Stimulated activated CD4-positive, alpha-beta T cell treated with anti-CD3 and anti-CD28 coated beads, Interleukin-12 subunit alpha, Interleukin-12 subunit beta, amount 100 ng/mL, for 24 hours (primary cell): ENCODE measurements at places on chromosomes 7 and 10.

DNA sequence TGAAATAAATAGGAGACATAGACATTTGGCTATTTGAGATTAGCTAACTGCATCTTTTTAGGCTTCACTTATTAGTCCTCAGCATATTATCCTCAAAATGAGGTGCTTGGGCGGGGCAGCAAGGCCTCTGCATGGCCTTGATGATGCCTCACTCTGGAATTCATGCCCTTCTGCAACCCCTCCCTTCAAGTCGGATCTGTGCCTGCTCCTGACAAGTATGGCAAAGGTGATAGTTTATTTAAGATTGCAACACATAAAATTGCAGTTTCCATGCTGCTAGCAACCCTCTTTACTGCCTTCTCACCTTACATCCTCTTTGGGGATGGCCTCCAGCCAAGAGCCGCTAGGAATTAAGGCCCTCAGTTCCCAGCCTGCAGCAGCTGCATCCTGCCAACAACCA, 241.3 kb upstream of the ADARB2 start:
- no peak for DNase-seq

DNA sequence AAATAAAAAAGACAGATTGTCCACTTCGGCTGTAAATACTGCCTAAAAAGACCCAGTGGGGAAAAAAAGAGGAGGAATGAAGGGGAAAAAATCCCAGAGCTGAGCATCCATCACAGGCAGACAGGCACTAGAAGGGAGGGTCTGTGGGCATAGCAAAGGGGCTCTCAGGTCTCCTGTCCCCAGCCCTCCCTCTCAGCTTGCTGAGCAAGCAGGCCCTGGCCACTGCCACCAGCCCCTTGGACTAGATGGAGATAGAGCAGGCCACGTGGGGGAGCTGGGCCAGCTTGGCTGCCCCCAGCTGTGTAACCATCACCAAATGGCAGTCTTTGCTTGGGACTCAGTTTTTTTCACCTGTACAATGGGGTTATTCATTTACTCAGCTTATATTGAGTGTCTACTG, 141.6 kb upstream of the UNC5B start:
- no peak for DNase-seq

DNA sequence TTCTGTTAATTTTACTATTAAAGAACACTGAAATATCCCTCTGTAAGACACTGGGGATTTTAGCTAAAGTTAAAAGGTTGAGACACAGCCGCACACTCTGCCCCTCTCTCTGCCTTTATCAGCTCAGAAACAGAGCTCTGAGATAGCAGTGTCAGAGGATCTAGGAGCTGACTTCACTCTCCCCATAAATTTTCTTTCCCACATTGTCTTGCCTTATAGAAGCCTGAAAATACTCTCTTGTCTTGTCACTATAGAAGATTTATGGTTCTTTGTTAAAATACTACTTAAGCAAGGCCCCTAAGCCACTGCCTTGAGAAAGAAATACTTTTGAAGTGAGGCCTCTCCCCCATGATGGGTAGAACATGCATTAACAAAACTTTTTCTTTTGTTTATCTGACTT, 105.7 kb upstream of the C10orf90 start:
- no peak for DNase-seq

- DNase-seq: no peak
Measured at GRCh38 chr7:11177793-11178192, 204.1 kb downstream of the PHF14 start.

DNA sequence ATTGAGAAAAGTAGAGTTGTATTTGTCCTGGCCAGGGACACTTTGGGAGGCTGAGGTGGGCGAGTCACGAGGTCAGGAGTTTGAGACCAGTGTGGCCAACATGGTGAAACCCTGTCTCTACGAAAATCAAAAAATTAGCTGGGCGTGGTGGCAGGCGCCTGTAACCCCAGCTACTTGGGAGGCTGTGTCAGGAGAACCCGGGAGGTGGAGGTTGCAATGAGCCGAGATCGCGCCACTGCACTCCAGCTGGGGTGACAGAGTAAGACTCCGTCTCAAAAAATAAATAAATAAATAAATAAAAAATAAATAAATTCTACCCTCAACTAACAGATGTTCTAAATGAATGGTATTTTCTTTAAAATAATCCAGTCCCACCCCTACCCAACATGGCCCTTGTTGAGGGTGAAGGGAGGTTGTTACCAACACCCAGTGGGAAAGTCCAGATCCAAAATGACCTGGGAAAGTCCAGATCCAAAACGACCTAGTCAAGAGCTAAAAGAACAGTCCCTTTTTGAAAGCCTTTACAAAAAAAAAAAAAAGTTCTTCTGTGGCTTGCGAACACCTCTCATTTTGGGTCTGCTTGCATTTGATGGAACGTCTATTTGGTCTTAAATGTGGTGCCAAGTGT, 16.0 kb downstream of the MXI1 start:
- no peak for DNase-seq

DNA sequence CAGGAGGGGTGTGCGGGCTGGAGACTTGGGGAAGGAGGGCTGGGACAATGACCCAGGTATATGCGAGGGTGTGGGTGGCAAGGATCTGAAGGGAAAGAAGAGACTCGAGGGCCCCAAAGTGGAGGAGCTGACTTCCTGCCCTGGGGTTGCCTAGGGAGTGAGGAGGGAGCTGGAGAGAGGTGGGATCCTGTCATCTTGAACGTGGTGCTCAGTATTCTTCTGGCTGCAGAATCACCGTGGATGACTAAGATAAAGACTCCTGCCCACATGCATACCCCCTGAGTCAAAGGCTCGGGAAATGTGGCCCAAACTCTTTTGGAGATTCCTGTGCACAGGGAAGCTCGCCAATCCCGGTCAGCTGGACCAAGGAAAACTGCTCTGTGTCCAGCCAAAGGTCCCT, 31.2 kb downstream of the COL17A1 start:
- no peak for DNase-seq

GRCh38 chr10:3740157-3740871, 44.7 kb downstream of the KLF6 start:
- no peak for DNase-seq

- DNase-seq: no peak
Measured at GRCh38 chr7:79912213-79912633, 222.4 kb upstream of the GNAI1 start.

DNA sequence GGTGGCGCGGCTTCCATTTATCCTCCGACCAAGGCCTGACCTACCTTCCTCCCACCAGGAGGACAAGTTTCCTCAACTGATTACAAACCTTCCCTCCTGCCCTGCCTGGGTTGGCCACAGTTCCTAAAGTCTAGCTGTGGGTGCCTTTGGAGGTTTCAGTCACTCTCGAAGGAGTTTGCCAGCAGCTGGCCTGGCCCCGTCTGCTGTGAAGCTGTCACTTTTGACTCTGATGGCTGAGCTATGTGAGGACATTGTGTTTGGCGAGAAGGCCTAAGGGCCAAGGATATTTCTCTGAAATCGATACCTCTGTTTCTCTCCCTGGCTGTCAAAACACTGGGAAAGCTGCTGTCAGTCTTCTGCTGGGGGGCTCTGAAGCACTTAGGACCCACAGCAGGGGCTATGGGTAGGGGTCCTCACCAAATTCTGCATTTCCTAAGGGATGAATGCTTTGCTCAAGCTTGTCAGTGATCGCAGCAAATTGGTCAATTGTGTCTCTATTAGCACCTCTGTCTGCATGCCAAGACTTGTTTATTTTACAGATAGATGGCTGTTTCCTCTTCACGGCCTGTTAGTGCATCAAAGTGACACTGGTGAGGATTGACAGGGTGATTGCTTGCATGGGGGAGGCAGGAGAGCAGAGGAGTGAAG, 31.9 kb upstream of the SAMD8 start:
- DNase-seq: no peak

- DNase-seq: no peak
Measured at GRCh38 chr10:12221323-12222298, 25.6 kb downstream of the CDC123 start.

GRCh38 chr10:3196958-3197347, 24.4 kb upstream of the PITRM1 start:
- DNase-seq: no peak

GRCh38 chr10:95539560-95540284, 21.4 kb downstream of the SORBS1 start:
- no peak for DNase-seq

DNA sequence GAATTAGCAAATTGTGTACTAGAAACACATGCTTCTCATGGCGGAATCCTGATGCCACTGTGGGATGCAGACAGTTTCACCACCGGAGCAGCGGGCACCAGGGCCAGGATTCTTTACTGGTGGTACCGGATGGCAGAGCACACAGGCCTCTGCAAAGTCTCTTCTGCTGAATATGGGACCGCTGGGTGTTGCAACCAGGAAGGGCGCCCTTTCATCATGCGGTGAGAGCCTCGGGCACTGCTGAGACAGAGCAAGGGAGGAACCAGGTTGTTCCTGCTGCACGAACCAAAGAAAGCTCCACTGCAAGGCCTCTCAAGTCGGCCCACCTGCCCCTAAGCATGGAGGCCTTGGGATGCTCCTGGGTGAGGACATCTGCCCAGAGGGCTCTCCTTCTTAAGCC, 57.0 kb upstream of the NMT2 start:
- DNase-seq: no peak

- DNase-seq: no peak
Measured at GRCh38 chr10:73892310-73893030, 18.1 kb upstream of the CAMK2G start.

DNA sequence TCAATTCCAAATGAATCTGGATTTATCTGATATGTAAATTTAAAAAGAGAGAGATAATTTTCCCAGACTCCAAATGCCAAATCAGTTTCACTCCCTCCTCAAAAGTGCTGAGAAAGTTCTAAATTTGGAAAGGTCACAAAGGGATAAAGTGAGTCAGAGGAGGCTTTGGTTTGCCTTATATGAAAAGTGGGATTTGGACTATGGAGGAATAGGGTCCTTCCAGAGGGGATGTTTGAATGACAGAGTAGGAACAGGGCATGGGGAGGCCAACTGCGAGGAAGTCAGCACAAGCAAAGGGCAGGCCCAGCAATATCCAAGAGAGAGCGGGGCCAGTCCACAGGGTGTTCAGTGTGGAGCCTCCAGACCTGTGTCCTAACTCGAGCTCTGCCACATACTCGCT, 9.8 kb upstream of the FAS start:
- DNase-seq: no peak

DNA sequence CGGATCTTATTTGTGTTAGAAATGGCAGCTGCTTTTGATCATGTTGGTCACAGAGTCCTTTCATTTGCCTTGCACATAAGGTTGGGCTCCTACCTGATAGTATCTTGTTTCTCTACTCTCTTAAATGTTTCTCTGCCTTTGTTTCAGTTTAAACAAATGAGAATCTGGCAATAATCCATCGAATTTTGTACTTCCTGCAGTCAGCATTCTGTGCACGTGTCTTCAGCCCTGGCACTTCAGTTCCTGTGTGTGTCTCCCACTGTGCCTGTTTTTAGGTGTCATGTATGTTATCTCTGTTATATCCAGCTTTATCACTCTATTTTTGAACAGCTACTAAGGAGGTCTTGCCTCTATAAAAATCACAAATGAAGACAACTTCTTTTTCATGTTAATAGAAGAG, 28.4 kb upstream of the PTER start:
- no peak for DNase-seq

DNA sequence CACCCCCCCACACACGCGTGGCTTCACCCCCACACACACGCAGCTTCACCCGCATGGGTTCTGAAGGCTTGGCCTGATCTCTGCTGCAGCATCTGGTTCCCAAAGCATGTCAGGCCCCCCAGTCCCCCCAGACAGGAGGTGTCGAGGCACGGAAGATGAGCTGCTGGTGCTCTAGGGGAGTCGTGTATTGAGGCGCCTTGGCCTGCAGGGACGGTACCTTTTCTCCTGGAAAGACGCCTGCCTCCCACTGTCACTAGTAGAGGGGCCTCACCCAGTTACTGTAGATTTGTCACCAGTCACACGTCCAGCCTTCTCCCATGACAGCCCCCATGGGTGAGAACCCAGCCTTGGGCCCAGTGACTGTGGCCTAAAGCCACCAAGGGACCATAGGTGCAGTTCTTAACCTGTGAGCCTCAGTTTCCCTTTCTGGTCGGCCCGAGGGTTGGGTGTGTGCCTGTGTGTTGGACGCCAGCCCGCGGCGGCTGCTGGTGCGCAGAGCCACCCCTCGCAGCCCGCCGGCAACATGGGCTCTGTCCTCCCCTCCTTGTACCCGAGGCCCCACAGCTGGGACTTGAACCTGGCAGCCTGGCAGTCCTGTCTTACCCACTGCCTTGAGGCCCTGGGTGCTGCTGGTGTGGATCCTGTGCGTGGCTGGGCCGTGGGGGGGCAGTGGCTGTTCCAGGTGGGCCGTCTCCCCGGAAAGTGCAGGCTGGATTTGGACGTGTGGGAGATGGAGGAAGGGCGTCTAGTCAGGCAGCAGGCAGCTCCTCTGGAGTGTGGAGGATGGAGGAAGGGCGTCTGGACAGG, 81.7 kb downstream of the NKX6-2 start:
- DNase-seq: no peak

- DNase-seq: no peak
Measured at GRCh38 chr7:44264221-44264931, 61.0 kb downstream of the CAMK2B start.

- DNase-seq: no peak
Measured at GRCh38 chr7:156160811-156161210, 348.5 kb upstream of the SHH start.

- no peak for DNase-seq
Measured at GRCh38 chr10:32253276-32253675, 93.7 kb downstream of the EPC1 start.

DNA sequence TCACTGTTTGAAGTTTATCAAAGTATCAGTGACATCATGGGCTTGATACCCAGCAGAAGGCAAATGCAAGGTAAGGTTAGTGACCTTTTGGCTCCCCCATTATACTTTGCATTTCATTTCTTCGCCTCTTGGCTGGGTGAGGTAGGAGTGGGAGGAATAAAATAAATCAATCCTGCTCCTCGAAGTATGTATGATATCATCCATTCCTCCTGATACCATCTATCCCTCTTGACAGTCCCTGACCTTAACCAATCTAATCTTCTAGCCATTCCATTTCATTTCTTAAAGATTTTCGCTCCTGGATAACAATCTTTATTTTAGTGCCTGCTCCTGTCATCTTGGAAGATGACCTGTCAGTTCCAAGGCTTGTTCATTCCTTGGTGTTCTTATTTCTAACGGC, 1083.3 kb downstream of the NXPH1 start:
- no peak for DNase-seq

DNA sequence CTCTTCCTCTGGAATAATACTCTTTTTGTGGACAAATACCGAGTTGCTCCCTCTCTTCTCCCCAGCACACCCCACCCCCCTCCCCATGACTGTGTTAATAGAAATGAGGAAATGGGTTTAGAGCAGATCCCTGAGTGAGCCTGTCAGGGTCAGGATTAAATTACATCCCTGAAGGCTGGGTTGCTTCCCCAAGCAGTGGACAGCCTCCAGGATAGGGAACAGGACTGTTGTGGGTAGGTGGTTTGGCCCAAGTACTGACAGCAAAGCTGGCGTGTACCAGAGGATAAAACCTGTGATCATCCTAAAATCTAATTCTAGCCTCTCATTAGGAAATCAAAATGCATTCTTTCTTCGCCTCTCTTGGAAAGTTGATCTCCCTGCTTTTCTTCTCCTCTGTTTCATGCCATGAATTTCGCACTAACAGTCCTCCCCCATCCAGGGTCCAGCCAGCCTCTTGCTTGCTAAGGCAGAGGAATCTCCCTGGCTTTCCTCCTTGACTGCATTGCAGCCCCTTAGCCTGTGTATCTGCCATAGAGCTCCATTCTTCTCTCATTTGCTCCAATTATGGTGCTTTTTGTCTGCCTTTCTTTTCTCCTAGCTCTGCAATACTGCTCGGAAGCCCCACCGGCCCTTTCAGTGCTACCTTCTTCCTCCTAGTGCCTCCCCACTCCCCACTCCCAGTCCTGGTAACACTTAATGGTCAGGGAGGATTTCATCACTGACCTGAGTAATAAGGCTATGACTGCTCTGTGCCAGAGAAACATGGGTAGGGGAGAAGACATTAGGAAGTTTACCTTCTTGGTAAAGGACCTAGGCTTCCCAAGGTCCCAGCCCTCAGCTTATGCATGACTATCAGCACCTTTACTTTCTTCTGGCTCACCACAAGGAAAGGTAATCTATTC, 8.4 kb downstream of the LRRC4 start:
- DNase-seq: no peak
